ENCODE measurements at places on chromosomes 2 and 18.

DNA sequence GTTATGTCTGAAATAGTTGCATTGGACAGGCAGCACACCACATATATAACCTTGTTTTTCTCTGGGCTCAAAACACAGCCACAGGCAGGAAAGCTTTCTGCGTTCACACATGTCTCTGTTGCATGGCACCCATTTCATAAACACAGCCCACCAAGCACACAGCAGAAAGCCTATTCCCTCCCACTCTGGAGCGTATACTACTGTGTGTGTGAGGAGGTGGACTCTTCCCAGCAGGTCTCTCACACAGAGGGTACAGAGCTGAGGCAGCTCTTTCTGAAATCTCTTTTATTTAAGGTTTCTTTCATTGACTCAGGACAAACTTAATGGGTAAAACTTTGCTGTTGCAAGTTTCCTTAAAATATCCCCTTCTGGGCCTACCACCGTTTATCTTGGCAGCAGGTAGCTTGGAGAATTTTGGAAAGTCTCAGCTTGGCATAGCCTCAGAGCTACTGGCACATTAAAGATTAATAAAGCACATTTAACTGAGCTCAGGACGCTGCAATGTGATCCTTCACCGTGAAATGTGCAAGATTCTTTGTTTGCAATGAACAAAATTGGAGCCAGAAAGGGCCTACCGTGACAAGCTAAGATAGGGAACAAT, 105.1 kb upstream of the NCKAP5 start:
- DNase-seq = no peak

GRCh38 chr18:12772111-12772510, 69.3 kb downstream of the PSMG2 start:
- DNase-seq = no peak

- no peak for DNase-seq
Observed at GRCh38 chr2:12884713-12885282, 168.1 kb downstream of the TRIB2 start.

GRCh38 chr2:219626540-219626939, 890 bp upstream of the SLC4A3 start:
- no peak for DNase-seq

GRCh38 chr2:170525566-170525900, 189.6 kb upstream of the SP5 start:
- DNase-seq = no peak
